ENCODE measurements at places on chromosomes 6 and 20.

GRCh38 chr20:48892891-48893290 is 28.6 kb upstream of the ARFGEF2 start:
- no peak for DNase-seq

DNA sequence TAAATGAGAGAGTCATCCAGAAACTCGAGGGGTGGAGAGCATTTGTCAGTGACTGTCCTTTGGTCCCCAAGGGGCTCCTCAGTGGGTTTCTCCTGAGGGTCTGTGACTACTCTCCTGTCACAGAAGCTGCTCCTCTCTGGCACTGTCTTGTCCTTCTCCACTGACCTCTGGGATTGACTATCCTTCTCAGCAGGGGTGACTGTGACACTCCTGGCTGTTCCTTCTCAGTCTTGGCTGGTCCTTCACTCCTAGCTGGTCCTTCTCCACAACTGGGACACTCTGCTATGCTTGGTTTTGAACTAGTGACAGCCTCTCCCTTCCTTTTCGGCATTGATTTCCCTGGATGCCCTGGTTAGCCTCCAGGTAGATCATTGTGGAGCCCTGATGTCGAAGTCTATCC is 33.5 kb downstream of the DYNLT1 start:
- no peak for DNase-seq

- no peak for DNase-seq
Measured at GRCh38 chr20:49171909-49172308, 16.2 kb downstream of the STAU1 start.

DNA sequence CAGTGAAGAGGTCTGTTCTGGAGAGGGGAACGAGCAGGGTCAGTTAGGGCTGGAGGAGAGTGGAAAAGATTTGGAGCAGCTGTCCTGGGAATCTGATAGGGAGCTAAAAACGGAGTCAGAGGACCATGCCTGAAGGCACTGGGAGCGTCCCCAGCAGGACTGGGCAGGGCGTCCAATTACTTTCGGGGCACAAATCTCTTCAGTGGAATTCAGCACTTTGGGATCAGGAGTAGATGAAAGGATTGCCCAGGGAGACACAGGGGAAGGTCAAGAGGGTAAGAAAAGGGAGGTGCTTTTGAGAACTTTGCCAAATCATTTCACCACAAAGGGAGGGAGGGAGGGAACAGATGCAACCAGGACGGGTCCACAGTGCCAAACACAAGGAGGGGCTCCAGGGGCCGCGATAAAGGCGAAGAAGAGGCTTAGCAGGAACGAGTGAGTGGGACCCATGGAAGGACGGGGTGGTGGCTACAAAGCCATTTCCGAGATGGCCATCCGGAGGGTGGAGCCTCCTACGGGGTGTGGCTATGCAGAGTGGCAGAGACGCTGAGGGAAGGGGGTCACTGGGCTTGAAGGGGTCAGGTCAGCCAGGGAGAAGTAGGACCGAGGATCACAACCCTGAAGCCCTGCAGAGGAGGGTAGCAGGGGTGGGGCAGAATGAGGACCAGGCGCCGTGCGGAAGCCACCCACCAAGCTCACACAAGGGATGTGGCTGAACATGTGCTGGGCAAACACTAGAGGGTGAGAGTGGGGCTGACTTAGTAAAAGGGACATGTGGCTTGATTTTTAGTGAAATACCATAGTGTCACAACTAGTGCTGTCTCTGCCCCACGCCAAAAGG is 180.0 kb upstream of the RREB1 start:
- no peak for DNase-seq

DNA sequence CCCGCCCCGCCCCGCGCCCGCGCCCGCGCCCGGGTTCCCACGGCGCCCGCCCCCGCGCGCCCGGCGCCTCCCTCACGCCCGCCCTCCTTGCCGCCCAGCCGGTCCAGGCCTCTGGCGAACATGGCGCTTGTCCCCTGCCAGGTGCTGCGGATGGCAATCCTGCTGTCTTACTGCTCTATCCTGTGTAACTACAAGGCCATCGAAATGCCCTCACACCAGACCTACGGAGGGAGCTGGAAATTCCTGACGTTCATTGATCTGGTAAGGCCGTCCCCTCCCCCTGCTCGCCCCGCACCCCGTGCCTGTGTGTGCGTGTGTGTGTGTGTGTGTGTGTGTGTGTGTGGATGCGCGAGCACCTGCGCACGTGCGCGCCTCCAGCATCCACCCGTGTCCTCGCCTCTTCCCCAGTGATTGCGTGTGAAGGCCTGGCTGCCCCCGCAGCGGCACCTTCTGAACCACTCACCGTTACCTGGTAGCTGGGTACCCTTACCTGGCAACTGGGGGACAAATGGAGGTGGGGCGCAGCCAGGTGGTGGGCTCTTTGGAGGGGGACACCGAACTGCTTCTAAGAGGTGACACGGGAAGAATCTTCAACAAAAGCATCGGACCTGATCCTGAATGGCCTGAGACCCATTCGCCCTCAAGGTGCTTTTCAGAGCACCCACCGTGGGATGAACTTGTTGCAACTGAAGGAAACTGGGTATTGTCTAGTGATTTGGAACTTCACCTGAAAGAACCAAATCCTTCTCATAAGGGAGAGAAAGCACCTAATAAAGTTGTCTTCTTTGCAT is at the start of gene AIG1:
AIG1 (plus strand) TSS at position 84 of the 791 bp plus-strand sequence; CDS start at position 121, 37 bp downstream.
- peak; percentile 38 for DNase-seq

GRCh38 chr6:166297606-166298005 is 10.6 kb downstream of the PRR18 start:
- DNase-seq: no peak

DNA sequence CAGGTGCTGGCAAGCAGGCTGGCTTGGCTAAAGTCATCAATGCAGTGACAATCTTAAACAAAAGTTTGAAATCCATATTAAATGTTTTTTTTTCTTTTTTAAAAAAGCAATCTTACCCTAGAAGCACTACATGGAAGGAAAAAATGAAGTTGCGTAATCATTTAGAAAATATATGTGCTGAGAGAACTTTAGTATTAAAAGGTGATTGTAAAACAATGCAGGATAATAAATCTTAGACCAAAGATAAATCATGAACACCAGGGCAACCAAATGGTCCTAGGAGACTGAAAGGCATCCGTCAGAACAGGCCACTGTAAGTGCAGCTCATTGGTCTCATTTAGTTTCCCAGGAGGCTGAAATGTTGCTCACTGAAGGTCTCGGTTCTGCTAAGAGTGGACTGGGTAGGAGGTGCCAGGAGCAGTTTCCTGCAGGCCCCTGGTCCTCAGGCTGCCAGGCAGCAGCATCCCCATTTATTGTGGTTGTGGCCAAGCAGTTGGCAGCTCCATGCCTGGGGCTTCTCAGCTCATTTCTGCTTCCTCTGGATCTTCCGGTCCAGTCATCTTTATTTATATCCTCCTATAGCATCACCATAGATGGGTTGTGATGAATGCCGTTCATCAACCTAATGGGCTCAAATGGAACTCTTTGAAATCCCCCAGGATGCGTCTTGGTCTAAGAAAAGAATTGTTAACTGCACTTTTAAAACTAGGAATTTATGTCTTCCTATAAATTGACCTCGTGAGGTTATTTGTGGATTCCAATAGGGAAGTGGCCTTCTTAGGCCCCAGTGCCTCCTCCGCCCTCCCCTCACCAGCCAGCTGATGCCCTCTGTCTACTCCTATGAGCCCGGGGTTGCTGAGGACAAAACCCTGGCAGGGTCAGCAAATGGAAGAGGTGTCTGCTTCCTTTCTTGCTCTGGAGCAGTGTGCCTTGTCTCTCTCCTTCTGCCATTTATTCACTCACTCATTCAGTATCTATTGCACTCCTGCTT is 269.0 kb downstream of the UST start:
- DNase-seq: no peak

DNA sequence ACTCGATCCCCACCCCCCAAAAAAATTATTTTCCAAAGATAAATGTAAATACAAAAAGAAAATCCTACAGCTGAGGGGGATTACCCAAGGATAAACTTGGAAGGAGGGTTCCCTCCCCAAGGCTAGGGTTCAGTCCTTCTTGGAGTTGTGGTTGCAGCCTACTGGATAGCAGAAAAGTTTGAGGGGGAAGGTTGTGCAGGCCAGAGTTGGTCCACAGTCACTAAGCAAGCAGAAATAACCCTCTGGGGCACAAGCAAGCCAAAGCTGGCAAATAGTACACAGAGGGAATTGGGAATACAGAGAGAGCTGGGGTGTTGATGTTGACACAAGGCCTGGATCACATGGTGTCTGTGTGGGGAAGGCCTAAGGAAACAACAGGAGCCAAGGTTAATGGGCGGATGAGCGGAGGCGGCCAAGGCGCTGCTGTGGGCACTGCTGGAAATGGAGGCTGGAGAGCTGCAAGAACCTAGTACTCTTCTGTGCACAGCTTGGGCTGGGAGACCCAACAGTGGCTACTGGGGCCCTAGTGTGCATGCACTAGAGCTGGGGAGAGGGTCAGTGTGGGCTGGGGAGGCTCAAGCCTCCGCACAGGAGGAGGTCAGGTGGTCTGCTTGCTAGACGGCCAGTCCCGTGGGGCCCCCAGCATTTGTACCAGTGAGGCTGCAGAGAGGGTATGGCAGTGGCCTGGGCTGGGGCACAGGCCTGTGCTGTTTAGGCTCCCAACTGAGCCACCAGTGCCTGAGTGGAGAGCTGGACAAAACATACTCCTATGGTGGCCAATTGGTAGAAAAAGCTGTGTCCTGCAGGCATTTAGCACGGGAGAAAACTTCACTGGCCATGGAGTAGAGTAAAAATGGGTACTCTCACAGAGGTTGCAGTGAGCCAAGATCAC is 5.5 kb upstream of the SNRPB start:
- no peak for DNase-seq

DNA sequence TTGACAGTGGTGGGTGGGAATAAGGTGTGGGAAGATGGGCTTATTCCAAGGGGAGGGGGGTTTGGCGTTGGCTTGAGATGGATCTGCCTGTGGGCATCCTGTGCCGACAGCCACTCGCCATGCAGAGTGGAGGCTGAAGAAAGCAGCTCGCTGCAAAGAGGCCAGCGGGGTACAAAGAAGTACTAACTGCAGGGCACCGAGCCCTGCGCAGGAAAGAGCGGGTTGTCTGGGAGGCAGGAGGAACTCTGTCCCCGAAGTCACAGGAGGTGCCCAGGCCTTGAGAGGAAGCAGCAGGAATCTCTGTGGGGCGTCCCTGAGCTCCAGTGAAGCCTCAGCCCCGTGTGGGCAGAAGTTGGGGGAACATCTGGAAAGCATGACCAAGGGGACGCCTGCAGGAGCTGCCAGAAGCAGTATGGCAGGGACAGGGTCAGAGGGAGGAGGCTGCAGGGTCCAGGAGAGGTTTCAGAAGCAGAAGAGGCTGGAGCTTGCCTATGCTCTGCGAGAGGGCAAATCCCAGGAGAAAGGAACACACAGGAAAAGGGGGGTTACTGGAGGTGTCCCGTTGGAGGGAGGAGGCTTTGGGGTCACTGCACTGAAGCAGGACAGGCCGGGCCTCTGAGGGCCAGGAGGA is 77.2 kb downstream of the THBS2 start:
- no peak for DNase-seq

DNA sequence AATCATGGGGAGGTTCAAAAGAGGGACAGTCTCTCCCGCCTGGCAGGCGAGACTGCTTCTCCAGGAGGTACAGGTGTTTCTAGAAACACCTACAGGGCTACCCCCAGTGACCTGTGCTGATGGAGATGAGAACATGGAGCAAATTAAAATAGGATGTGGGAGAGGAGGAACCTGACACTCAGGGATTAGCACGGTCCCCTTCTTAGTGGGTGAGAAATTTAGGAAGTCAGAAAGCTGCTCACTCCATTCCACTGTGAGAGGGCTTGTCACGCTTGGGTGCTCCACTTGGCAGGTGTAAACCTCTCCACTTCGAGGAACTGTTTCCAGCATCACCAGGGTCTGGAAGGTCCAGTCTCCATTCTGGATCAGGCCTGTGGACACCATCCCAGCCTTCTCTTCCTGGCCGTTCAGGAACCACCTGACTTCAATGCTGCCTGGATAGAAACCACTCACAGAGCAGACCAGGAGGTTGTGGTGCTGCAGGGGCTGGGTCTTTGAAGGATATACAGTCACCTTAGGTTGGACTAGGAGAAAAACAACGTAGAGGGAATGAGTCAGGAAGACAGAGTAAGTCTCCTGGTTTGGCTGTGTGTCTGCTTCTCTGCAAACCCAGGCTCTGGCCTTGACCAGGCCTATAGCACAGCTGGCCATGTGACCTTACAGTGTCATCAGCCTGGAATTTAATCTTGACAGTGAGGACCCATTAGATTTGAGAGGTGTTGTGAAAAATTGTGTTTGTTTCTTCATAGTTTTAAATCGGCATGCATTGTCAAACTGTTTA is 8.1 kb downstream of the HLA-DRB1 start:
- no peak for DNase-seq

- no peak for DNase-seq
Measured at GRCh38 chr20:15895560-15896084, 677.6 kb downstream of the KIF16B start.

GRCh38 chr20:47298624-47299023 is 57.9 kb downstream of the ZMYND8 start:
- no peak for DNase-seq

DNA sequence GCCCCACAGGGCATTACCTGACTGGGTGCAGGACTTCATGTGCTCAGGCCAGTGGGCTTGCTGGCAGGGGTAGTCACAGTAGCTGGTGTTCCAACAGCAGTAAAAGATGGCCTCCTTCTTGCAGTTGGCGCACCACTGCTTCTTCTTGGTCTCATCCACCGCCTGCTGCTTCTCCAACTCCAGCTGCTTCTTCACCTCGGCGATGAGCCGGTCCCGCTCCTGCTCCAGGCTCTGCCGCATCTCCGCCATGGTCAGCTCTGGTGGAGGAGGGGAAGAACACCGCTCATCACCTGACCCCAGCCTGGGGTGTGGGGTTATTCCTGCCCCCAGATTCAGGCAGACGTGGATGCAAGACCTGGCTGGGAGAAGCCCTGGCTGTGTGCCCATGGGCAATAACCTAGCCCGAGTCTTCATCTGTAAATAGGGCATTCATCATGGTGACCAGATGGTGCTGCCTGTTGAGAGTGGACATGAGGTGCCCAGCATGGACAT is 132.2 kb downstream of the ZMYND8 start:
- no peak for DNase-seq

DNA sequence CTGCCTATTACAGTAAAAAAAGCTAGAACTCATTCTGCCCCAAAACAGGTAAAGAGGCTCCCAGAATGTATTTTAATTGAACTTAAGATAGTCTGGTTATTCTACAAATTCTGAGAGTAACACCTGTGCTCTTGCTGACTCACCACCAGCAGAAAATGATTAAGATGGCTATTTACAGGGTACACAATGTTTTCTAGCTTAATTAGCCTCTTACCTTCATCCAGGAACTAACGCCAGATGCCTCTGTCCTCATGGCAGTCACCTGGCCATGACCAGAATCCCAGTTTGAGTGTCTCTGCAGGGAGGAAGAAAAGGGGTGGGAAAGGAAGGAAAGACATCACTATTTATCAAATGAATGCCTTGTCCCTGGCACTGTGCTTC is 31.3 kb upstream of the PPP1R3G start:
- DNase-seq: no peak

GRCh38 chr6:80217794-80218193 is 111.3 kb downstream of the BCKDHB start:
- DNase-seq: no peak
